ENCODE measurements at places on chromosomes 5 and 9. TPM values are rescaled to one million over a fixed set of nuclear protein-coding genes. Genes with fewer than 3 reads are reported as not detected.

DNA sequence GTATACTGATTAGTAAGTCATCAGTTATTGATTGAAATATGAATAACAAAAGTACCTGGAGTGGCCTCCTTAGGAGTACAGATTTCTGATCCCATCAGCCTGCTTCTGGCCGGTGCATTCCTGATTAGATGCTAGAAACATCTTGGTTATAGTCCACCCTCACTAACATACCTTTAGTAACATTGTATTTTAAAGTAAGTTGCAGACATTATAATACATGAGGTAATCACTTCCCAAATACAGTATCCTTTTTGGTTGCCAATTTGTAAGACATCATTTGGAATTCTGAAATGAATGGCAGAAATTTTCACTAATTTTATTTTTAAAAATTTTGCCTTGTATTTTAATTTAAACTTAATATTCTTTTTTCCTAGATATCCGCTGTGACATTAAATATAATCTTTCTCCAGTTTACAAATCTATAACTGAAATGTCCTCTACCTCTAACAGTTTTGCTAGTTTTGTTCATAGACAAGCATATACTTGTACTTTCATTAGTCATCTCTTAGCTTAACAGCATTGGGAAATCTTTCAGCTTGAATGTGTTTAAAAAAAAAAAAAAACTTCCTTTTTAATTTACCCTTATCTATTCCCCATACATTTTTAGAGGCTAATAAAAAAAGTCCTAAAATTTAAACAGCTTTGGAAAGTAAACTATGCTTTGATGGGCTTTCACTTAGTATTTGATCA is 178.9 kb downstream of the XRCC4 start:
- no peak overlapping the region for H3K4me3 ChIP-seq
- H3K27me3 ChIP-seq: no peaks in the 10 kb centered on the region
- no peak for DNase-seq
- no peaks in the 10 kb centered on the region for H3K36me3 ChIP-seq
- H3K4me1 ChIP-seq: no peaks in the 10 kb centered on the region

- no peak overlapping the region for H3K27ac ChIP-seq
- H3K36me3 ChIP-seq: no peaks in the 10 kb centered on the region
- H3K4me1 ChIP-seq: no peaks in the 10 kb centered on the region
- no peak overlapping the region for H3K4me3 ChIP-seq
- H3K27me3 ChIP-seq: peaks cover 62% of the 10 kb centered on the region
- no peak for DNase-seq
Observed at GRCh38 chr9:107138261-107138992, 144.7 kb upstream of the RAD23B start.

The SLC6A18 gene
- not detected for total RNA-seq

The CWC27 gene
- 18.2 TPM for total RNA-seq

GRCh38 chr9:34651876-34652601 is at the start of gene IL11RA:
IL11RA (plus strand) TSS chr9:34652185; CDS start chr9:34655218, 3,033 bp downstream.
- H3K4me1 ChIP-seq: peaks cover 50% of the 10 kb centered on the region
- no peaks in the 10 kb centered on the region for H3K27me3 ChIP-seq
- H3K36me3 ChIP-seq: peaks cover 8% of the 10 kb centered on the region

Measured in T-helper 17 cell (primary cell).